Stimulated activated CD8-positive, alpha-beta memory T cell treated with anti-CD3 and anti-CD28 coated beads, Interleukin-4, amount 100 ng/mL, for 1 hour (primary cell): ENCODE measurements at places on chromosomes 13 and 19.

- DNase-seq = no peak
These were observed 225.0 kb downstream of the KATNAL1 start for GRCh38 chr13:30082391-30082790.

DNA sequence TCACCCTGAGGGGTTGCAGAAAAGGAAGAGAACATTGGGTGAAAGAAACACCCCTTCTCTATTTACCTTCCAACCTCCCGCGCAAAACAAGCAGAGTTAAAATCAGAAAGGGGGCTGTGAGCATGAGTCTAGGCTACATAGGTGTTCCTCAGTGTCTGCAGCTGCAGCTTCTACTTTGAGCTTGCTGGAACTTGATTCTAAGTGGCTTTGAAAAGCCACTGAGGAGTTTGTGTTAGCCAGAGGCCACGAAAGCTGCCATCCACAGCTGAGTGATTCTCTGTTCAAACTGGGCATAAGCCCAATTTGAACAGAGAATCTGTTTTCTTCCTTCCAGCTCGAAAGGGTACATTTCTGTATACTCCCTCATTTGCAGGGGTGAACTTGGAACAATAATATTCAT lies 343.9 kb downstream of the PCDH9 start:
- no peak for DNase-seq

- no peak for DNase-seq
These were observed 38.9 kb upstream of the ZNF835 start for GRCh38 chr19:56710437-56710836.

- DNase-seq = no peak
These were observed 31.5 kb upstream of the IRS2 start for GRCh38 chr13:109817591-109818535.

GRCh38 chr13:43558939-43559338 lies 227.8 kb downstream of the ENOX1 start:
- DNase-seq = no peak

DNA sequence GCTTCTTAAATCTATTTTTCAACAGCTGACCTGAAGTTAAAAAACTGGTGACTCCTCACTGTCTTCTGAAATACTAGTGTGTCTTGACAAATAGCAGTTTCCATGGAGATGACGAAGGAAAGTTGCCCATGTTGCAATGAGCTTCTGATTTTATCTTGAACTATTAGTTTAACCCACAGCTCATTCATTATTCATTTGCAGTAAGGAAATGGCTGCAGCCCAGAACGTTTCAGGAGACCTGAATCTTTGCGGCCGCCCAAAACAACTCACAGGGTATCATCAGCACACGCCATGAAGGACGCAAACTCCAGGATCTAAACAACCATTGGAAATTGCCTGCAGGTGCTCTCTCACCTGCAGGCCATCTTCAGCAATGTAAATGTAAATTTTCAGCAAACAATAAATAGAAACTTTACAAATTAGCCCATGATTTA lies 142.5 kb downstream of the DCLK1 start:
- DNase-seq = no peak

GRCh38 chr19:19742773-19743172 lies 9.9 kb upstream of the ZNF14 start:
- DNase-seq = no peak

- DNase-seq = no peak
These were observed 96.6 kb downstream of the SIPA1L3 start for GRCh38 chr19:38003438-38004185.

DNA sequence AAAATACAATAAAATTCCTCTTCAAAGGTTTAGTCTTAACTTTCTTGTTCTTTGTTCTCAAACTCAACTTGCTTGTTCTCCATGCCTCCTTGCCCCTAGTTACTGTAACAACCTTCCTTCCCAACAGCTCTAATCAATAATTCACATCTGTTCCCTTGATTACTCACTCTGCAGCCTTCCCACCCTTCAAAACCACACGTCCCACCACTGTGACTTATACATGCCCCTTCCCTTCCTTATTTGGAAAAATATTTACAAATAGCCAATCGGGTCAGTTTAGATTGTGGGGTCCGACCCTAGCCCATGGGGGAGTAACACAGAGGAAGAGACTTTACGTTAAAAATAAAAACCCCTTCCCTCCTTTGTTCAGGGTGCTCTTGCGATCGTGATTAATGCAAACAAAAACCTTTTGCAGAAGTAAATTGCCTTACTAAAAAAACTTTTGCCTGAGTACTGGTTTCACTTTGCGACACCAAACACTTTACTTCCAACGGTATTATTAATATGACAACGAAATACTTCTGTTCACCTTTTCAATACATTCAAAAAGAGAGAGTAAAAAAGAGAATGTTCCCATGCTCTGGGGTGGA lies 512 bp upstream of the ZNF93 start:
- no peak for DNase-seq
